ENCODE measurements at places on chromosomes 13 and 19.

- DNase-seq: no peak
Measured at GRCh38 chr19:46886546-46887239, 25.9 kb downstream of the ARHGAP35 start.

- no peak for DNase-seq
Measured at GRCh38 chr13:35472323-35472881, 4.1 kb downstream of the MAB21L1 start.

GRCh38 chr19:10113964-10114650, 2.6 kb downstream of the P2RY11 start:
- no peak for DNase-seq

DNA sequence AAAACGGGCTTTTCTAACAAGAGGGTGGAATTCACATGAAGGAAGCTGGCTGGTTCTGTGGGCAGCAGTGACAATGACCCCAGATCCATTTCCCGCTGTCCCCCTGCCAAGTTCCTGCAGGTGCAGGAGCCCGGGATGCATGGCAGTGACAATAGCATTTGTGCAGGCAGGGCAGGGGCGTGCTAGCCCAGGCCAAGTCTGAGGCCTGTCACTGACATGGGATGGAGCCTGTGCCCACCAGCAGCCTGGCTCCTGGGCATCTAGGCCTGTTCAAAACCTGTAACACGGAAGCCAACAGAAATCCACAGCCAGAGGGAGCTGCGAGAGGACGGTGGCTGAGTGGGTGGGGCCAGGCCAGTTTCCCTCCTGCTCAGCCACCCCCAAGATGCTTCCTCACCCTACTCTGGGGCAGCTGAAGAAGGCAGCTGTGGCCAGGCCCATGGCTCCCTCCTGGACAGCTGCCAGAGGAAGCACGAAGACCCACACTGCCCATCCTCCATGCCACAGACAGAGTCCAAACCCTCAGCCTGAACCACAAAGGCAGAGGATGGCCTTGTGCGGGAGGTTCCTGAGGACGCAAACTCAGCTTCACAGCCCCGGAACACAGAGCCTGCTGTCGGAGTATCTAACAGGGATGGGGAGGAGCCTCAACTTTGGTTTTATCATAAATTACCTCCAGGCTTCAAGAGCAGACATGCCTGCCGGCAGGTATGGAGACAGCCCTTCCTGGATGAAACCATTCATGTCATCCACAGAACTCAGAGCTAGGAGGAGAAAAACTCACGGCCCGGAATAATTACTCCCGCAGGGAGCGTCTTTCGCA, 74.0 kb downstream of the CEBPG start:
- peak; percentile 32 for DNase-seq

DNA sequence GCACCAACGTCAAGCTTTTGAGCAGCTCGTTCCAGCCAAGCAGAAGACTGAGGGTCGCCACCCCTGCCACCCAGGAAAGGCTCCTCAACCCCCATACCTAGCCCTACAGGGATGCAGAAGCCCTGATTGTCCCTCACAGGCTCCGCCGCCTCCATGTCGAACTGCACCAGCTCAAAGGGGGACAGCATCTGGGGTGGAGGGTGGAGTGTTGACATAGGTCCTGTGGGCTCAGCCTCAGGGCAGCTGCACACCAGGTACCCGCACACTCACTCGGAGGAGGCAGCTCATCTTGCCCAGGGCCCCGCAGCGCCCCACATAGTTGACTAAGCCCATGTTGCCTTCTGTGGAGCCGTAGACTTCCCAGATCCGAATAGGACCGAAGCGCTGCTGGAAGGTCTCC, 11.6 kb downstream of the SLC27A5 start:
- no peak for DNase-seq

DNA sequence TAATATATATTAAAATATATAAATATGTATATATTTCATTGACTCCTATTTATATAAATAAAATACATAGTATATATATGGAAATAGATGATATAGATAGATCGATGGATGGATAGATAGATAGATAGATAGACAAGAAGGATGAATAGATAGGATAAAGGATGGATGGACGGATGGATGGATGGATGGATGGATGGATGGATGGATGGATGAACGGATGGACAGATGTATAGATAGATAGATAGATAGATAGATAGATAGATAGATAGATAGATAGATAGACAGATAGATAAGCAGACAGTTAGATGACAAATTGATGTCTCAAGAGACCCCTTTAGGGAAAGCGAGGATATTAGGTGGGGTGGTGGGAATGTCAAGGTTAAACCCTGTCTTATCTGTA, 15.1 kb downstream of the CYP4F11 start:
- no peak for DNase-seq

- DNase-seq: peak; percentile 15
Measured at GRCh38 chr19:50341091-50341564, 12.0 kb upstream of the KCNC3 start.

- DNase-seq: no peak
Measured at GRCh38 chr13:98486412-98486811, 90.5 kb downstream of the STK24 start.

GRCh38 chr19:17755977-17756670, 4.8 kb downstream of the FCHO1 start:
- DNase-seq: peak; percentile 47

GRCh38 chr13:113817860-113818691, 45.8 kb downstream of the GAS6 start:
- DNase-seq: no peak

GRCh38 chr13:89153941-89154340, 1482.8 kb downstream of the SLITRK5 start:
- no peak for DNase-seq

DNA sequence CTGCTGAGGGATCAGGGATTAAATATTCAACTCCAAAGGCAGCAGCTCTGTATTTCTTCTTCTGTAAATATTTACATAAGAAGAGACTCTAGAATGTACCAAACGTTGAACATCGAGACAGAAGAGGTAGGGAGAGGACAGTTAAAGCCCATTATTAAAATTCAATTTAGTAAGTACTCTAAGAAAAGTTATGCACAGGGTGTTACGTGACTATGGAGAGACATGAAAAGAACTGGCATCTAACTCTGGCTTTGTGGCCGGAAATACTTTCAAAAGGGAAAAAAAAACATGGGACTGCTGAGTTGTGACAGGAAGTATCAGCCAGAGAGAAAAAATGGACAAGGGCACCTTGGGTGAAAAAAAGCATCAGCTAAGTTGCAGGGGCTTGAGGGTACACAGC, 36.7 kb downstream of the LNX2 start:
- DNase-seq: no peak

GRCh38 chr13:73450583-73450982, 391.8 kb downstream of the KLF5 start:
- DNase-seq: no peak

GRCh38 chr19:42250183-42250665, 4.7 kb downstream of the ERF start:
- DNase-seq: no peak

DNA sequence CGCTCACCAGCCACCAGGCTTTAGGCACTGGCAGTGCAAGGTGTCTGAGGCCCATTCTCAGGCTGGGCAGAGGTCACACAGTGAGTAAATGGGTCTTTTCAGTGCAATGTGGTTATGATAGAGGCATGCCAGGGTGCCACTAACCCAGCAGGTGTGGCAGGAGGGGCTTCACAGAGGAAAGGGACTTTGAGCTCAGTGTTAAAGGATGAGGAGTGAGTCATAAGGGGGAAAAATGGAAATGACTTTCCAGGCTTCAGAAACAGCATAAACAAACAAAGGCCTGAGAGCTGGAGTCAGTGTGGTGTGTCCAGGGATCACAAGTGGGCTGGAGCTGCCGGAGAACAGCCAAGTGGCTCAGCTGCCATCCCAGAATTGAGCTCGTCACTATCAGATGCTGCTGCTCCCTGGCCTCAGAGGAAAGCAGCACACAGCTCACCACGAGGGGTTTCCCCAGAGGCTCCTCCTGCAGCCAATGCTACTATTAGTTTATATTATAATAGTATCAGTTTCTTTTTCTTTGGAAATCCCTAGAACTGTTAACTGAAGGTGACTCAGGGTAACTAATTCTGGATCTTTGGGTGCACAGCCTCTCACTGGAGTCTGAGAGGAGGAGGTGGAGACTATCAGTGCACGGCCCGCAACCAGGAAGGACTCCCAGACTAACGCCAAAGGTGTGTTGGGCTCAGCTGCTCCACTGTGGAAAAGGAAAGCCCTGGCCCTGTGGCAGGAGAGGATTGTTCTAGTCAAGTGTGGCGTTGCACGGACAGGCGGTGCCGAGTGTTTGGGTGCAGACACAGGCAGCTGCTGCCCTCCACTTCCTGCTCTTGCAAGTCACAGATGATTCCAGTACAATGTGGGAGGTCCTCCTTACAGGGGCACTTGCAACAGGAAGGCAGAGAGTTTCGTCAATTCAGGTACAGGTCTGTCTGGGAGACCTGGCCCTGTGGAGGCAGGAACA, 39.5 kb downstream of the DHRS12 start:
- no peak for DNase-seq

GRCh38 chr13:50125304-50125553, 110.0 kb downstream of the KCNRG start:
- peak; percentile 87 for DNase-seq

DNA sequence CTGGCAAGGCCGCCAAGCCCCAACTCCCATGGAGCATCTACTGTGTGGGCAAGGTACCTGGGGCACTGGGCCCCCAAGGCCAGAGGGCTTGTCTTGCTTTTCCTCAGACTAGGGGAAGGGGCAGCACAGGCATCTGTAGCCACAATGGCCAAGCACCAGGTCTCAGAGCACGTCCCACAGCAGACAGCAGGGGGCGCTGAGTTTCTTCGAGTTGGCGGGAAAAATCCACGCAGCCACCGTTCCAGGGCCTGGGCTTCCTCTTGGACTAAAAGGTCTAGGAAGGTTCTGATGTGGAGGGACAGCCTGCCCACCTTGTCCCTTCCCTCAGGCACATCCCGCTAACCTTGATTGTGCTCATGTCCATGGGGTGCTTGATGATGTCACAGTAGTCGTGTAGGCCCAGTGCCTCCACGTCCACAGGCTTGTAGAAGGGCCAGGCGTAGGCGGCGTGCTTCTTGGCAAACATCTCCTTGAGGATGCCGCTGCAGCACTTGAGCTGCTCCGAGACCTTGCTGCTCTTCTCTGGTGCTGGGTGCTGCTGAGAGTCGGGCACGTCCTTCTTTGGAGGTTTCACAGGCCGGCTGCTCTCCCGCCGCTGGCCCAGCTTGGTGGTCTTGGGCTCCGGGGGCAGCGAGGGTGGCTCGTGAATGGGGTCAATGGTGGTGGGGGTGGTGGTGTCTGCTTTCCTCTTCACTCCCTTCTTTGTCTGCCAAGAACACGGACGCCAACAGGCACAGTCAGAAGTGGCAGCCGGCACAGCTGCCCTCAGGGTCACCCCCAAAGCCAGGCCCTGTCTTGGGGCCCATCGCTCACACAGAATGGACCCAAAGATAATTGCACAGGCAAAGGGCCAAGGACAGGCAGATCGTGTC, 32.0 kb upstream of the EPHX3 start:
- DNase-seq: peak; percentile 89

DNA sequence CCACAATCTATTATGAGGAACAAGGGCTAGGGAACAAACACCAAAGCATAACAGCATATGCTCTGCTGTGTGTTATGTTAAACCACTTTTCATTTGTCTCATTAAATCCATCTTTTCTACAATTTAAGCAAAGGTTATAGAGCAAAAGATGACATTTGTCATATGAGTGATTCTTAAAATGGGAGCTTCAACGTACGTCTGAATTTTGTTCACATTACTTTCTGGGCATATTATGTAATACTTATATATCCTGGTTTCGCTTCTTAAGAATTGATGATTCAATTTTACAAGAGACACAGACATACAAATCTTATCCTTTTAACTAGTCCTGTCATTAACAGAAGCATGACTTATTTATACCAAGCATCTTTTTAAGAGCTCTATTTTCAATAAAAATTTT, 3.3 kb upstream of the TPP2 start:
- no peak for DNase-seq

DNA sequence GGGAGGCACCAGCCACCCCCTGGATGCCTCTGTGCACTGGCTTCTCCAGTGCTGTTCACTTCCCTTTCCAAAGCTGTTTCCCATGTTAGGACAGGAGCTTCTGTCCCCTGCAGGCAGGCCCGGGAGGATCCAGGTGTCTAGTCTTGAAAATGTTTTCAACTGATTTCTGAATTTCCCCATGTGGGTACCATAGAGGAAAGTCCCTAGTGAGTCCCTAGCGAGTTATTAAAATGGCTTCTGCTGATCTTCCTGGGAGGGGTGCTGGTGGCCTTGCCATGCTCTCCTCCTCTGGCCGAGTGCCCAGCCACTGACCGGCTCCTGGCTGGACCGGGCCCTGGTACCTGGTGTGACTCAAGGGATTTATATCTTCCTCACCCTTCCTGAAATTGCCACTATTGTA, 5.2 kb upstream of the ANKRD10 start:
- no peak for DNase-seq

GRCh38 chr13:58080806-58081205, 449.3 kb downstream of the PCDH17 start:
- no peak for DNase-seq

DNA sequence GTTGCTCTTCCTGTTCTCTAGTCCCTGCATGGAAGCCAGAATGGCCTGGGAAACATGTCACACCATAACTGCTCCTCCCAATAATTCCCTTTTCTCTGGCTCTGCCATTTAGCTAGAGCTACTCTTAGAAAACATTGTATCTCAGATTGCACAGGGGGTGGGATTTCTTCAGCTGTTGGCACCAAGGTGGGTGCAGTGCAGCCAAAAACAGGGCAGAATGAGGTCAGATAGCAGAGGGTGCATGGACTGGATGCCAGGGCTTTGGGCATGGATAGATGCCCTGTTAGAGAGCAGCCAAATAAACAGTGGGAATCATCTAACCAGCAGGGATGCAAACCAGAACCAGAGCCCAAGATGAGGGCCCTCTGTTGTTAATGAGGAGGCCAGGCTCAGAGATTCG, 4.9 kb upstream of the AMER2 start:
- DNase-seq: no peak

- no peak for DNase-seq
Measured at GRCh38 chr13:103487841-103488240, 421.6 kb upstream of the SLC10A2 start.

DNA sequence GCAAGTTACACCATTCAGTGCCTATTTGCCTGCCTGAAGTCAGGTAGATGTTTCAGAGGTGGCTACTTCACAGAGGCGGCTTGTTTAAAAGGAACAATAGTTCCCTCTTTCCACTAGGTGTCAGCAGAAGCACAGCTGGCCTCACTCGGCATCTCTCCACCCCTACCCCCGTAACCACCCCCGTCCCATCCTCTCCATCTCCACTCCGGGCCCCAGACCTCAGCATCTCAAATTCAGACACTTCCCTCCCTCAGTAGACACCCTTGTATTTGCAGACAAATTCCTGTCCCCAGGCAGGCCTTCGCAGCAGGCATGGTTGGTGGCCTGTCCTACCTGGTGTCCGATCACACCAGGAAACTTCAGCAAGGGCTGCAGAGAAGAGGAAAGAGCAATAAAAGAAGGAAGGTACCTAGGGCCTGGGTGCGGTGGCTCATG, 9.1 kb upstream of the DPP9 start:
- peak; percentile 84 for DNase-seq

DNA sequence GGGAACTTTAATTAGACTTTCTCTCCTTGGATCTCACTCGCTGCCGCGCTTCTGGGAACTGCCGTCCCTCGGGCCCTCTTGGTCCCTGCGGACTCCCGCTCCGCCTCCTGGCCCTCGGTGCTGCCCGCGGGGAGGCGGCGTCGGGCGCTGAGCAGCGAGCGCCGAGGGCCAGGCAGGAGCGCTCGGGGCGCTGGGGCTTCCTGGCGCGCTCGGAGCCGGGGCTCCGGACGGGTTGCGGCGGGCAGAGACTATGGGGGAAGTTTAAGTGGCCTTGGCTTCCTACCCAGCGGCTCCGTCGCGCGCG, 704 bp downstream of the CHST8 start:
- DNase-seq: no peak

Measured in OCI-M1 (cell line).